Cortex of kidney (tissue), 1 donor: ENCODE measurements at places on chromosomes 12 and 14.

DNA sequence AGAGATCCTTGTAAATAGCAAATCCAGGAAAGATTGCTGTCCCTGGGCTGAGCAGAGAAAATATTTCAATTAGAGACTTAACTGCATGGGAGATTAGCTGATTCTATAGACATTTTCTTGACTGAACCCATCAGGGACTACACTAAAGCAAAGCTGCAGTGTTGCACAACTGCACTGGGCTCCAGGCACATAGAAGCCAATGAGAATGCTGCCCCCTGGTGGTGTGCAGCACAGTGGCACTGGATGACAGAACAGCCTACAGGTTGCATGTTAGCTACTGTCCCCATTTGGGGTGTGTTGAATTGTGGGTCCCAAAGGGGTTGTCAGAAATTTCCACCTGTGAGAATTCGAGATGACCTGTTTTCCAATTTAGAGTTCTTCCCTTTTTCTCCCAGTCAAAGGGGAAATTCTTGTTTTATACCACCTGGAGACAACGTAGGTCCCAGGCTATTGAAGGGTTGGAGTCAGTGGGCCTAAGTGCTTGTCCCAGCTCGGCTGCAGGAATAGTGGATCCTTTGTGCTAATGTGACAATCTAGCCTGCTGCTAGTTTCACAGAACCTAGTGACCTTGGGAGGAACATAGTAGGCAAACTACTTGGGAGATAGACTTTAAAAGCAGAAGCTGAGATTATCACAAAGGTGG lies 114.7 kb downstream of the SLC8A3 start:
- no peak for DNase-seq

DNA sequence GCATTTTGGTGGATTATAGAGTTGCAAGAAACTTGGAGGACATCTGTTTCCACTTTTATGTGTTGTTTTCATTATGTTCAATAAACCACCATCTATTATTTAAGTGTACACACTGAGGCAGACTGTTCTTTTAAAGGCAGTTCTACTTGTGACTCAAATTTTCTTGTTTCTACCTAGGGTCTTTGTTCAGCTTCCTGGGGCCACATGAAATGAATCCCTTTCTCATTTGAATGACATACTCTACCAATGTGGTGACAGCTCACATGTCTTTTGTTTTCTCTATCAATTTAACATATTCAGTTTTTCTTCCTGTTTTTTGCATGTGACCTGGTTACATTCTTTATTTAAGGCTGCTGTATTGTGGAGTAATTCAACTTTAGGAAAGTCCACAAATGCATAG lies 7.9 kb downstream of the SLC16A7 start:
- DNase-seq, result no peak

- no peak for DNase-seq
These were observed at the start of gene CMKLR1 for GRCh38 chr12:108338915-108339657. Gene CMKLR1 (minus strand): TSS chr12:108339311. CDS start chr12:108293591, 45,720 bp downstream.

- no peak for DNase-seq
These were observed 224.2 kb downstream of the RAD51B start for GRCh38 chr14:68043752-68044151.

DNA sequence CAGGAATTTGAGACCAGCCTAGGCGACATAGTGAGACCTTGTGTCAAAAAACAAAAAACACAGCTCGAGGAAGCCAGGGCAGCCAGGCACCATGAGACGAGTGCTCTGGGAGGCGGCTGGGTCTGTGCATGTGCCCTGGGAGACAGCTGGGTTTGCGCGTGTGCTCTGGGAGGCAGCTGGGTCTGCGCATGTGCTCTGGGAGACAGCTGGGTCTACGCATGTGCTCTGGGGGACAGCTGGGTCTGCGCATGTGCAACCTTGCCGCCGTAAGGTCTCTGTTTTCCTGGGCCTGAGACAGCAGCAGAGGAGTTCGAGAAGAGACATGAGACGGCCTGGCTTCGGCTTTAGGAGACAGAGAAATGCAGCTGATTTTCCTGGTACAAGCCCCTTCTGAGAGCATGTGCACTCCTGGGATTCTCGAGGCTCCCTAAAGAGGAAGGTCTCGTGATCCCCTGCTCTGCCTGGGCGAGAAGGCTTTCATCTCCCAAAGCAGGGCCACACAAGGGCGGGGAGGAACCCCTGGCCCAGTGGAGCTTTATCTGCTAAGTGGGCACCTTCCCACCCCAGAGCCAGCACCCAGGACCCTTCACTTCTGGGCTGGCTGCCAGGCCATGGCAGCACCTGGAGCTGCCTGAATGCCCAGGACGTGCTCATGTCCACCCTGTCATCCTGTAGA lies 3.5 kb upstream of the BDKRB1 start:
- DNase-seq, result no peak

GRCh38 chr14:98035396-98035795 lies 1236.6 kb downstream of the BCL11B start:
- no peak for DNase-seq

- DNase-seq, result no peak
These were observed 42.3 kb upstream of the CSRP2 start for GRCh38 chr12:76921100-76921471.

- DNase-seq, result no peak
These were observed 127.7 kb downstream of the NRXN3 start for GRCh38 chr14:78297858-78298257.

- DNase-seq, result no peak
These were observed 73.6 kb downstream of the TMTC1 start for GRCh38 chr12:29710104-29710503.

DNA sequence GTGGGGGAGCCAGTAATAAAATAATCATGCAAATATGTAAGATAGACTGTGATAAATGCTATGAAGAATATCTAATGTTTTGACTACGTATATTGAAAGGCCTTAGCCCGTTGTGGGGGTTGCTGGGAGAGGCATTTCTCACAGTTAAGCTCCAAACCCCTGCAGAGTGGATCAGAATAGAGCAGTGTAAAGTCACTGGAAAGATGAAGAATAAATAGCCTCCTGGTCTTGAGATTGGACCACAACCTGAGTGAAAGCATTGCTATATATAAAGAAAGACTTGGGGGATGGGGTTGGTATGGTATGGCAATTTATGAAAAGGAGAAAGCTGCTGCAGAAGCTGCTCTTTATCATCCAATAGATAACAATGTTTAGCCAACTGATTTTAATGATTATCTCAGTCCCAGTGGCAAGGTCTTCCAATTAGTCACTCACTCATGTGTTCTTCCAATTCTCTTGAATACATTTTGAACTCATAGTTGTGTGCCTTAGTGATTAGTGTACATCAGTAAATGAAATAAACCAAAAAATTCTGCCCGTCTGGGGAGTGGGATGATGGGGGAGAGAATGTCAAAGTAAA lies 10.2 kb downstream of the PLEKHA5 start:
- DNase-seq, result no peak

DNA sequence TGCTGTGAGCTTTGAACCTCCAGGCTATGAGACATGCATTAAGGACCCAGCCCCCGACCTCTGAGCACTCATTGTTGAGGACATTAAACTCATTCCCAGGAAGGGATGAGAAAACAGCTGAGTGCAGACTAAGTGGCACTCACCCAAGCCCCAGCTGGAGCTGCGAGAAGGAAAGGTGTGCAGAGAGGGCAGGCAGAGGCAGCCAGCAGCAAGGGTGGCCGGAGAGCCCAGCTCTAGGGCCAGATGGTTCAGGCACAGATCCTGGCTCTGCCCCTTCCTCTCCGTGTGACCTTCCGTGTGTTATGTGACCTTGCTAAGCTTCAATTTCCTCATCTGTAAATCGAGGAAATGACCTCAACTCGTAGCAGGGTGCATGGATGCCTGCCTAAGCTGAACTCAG lies 3.7 kb downstream of the TSPAN11 start:
- DNase-seq, result no peak

- no peak for DNase-seq
These were observed 22.7 kb downstream of the SMCO2 start for GRCh38 chr12:27469176-27469736.

- DNase-seq, result no peak
These were observed 231.2 kb downstream of the AKAP6 start for GRCh38 chr14:32560209-32560857.

- no peak for DNase-seq
These were observed 45.2 kb downstream of the MAP1LC3B2 start for GRCh38 chr12:116604178-116604895.

- DNase-seq, result no peak
These were observed 12.7 kb downstream of the C14orf132 start for GRCh38 chr14:96051642-96052540.

- no peak for DNase-seq
These were observed 8.4 kb downstream of the PTHLH start for GRCh38 chr12:27964123-27964522.

- no peak for DNase-seq
These were observed 9.6 kb upstream of the SSPN start for GRCh38 chr12:26185532-26186320.

DNA sequence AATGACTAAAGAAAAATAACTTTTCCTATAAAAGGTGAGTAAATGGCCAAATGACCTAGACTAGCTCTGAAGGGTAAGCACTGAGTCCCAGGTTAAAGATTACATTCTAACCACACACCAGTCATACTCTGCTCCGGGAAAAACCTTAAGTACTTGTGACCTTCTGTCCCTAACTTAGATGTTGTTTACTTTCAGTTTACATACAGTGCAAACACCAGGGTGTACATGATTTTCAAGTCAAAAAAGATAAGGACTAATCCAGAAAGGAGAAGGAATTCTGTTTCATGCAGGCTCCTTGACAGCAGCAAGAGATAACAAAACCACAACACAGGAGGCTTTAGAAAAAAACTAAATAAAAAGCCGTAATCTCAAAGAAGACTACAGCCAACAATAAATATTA lies 174.2 kb downstream of the PPM1H start:
- DNase-seq, result no peak

GRCh38 chr12:916240-916639 lies 33.3 kb downstream of the RAD52 start:
- no peak for DNase-seq

DNA sequence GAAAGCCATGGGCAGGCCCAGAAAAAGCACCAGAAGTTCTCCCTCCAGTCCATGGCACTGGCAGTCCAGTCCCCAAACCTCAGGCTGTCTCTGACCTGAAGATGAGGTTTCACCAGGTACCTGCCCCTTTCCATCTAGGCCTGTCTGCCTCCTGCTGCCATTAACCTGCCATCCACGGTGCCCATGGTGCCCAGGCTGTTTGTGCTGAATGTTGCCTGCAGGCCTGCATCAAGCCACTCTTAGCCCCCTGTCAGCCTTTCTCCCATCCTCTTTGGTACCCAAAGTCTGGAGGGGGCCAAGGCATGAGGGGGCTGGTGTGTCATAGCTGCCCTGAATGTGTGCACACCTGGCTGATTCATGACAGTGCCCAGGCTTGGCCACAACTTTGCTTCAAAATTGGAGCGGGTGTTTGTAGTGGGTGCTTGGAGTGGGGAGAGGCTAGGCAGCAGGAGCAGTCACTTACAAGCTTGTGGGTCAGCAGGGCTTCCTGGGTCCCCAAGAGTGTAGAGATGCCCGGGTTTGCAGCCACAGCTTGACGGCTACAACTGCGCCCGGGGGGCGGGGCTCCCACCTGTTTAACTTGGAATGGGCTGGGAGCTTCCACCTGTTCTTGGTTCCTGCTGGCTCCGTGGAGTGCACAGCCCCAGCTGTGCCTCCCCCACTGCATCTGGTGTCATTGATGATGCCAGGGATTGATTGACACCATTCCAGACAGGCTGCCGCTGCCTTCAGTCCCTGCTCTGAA lies 88.5 kb downstream of the GPHN start:
- no peak for DNase-seq

DNA sequence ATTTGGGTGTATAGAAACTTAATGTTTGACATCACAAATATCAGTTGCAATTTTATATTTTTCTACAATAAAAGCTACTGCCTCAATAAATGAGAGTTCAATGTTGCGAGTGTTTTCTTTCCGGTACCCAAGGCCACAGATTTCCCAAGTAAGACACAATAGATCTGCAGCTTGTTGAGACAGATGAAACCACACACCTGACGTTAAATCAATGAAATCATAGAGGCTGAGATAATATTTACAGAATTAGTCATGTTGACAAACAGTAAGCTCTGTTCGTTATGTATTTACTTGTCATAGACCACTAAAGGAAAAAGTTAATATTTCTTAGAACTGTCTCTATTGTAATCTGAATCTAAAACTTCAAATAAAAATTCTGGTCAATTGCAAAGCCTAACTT lies 49.2 kb upstream of the PTHLH start:
- DNase-seq, result no peak

GRCh38 chr14:55448141-55448614 lies 7.8 kb upstream of the TBPL2 start:
- no peak for DNase-seq

DNA sequence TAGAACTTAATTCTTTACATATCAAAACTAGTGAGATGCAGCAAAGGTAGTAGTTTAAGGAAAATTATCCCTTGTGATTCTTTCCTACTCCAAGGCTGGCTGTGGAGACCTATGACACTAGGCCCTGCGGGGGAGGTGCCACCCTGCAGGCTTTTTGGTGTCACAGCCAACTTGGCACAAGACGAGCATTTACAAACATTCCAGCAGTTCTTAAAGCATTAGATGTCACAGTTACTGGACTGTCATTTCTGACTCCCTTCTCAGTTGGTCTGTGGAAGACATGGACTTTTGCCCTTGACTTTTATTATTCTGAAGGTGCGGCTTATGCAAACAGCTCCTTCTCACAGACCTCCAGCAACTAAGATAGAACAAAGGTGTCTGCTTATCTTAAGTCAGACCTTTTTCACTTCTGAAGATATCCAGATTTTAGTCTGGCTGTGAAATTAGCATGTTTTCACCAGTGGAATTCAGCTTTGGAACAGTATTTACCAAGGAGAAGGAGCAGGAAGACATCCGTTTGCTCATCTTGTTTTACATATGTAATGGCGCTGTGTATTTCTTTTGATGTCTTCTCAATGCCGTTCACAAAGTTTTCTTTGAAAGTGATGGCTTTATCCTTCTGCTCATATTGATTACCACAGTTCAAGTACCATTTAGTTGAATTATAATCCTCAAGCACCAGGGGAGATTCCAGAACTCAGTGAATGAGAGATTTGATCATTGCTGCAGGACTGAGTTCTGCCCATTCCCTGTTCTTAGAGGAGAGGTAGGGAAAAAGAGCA lies 17.9 kb downstream of the SRGAP1 start:
- DNase-seq, result no peak

GRCh38 chr14:34502545-34503225 lies 36.8 kb downstream of the EAPP start:
- no peak for DNase-seq

DNA sequence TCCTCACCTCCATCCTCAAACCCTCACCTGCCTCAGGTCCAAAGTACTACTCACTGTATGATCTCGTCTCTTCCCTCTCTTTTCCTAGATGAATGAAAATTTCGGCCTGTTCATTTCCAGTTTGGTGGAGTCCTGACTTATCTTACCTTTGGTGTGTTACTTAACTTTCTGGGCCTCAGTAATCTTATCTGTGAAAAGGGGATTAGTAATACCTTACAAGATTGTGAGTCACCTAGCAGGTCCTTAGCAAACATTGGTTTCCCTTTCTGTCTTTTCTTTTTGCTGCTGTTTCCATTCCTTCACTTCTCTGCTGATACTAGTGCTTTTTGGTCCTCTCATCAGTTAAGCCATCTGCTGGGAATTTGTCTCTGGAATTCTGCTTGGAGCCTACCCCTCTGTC lies 52.8 kb downstream of the AKAP6 start:
- DNase-seq, result no peak

GRCh38 chr12:113604666-113605065 lies 133.0 kb upstream of the LHX5 start:
- no peak for DNase-seq

GRCh38 chr12:132266802-132267201 lies 62.6 kb downstream of the GALNT9 start:
- no peak for DNase-seq
